ENCODE measurements at places on chromosomes 1 and 21. TPM values are rescaled to one million over a fixed set of nuclear protein-coding genes. Genes with fewer than 3 reads are reported as not detected.

- no peak for DNase-seq
These were observed 115.0 kb downstream of the LACTBL1 start for GRCh38 chr1:22857661-22858060.

DNA sequence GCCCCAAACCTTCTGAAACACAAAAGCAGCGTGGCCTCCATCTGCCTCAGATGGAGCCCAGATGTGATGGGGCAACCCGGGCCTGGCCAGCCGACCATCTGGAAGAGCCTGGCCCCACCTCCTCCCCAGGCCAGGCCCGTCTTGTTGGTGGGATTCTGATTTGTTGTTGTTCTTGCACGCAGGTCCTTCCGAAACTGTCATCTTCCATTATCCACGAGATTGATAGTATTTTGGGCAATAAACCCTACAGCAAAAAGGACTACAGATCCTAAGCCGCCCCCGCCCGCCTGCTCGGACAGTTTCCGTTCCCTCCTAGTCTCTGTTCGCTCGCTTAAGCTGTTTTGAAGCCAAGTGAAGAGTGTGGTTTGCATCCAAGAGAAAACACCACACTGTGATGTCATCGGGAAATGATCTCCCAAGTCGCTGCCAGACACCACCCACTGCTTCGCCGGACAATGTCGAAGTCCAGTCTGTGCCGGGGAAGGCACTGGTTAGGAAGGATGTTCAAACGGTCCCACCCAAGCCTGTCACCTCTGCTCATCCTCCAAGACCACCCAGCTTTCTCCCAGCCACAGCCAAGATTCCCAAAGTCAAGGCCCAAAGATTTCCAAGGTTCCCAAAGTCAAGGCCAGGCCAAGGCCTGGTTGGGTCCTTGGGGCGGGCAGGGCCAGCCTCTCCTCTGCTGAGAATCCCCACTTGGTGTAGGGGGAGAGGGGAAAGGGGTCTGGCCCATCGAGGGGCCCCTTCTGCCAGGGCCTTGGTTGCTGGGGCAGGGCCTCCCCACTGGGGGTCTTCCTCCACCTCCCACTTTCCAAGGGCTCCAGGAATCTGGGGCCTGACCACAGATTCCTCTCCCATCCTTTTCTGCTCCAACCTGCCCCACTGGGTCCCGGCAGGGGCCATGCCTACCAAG, 52.9 kb downstream of the KCNAB2 start:
- DNase-seq = no peak

Gene ZFP69B
- 7.5 TPM for total RNA-seq

Gene DMBX1
- not detected for total RNA-seq

DNA sequence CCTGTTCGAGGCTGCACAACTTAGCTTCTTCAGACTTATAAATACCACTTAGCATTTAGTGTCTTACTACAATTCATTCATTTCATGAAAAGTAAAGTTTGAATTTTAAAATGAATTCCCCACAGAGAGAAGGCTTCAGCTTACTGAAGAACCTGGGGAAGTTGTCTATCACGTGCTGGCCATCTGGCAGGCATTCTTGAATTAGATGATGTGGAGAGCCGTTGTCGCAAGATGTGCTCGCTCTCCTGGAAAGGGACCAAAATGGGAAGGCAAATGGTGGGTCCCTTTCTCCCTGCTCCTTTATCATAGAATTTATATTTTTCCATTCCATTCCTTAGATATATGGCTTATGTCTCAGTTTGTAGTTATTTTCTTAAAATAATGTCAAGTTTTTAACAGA, 90.5 kb downstream of the CD247 start:
- DNase-seq = no peak

- DNase-seq = no peak
These were observed 1225.2 kb downstream of the NCAM2 start for GRCh38 chr21:22223385-22223784.

DNA sequence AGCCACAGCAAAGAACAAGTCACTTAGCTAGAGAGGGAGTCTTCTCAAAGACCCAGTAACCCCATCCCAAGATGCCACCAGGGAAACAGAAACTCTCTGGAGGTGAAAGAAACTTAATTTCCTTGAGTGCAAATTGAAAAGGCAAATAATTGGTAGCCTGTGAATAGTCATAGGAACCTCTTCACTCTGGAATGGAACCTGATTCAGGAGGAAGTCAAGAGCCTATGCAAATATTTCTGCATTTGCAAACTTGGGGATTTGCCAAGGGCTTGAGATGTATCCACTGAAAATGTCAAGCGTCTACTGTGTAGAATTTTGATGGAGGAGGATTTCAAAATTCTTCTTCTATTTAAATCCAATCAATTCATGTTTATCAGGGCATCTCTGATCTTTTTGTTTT, 5.7 kb downstream of the HIVEP3 start:
- DNase-seq = no peak

GRCh38 chr1:18645747-18646090, 15.1 kb downstream of the PAX7 start:
- DNase-seq = no peak

DNA sequence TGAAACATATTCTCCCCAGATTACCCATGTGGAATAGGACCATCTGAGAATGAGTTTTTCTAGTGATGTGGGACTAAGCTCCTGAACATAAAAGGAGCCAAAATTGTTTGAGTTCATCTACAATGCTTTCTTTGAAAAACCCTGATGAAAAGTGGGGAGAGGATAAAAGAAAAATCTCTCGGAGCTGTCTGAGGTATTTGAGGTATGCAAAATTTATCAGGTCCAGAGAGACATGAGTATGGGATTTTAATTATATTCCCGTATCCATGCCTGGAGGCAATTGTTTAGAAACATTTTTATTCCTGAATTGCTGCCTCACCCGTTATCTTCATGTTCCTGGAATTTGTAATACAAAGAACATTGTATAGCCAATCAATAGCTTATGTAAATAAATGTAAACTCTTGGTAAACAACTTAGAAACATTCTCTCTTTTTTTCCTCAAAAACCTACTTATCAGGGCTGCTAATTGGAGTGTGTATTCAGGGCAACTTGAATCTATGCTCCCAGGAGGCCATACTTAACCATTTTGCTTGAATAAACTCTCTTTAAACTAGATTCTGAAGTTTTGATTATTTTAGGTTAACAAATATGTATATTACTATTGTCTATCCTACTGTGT, 109.3 kb upstream of the OLFM3 start:
- DNase-seq = no peak

Gene GPR37L1
- not detected for total RNA-seq

- peak; percentile 9 for DNase-seq
These were observed 777 bp downstream of the NUDT17 start for GRCh38 chr1:145846201-145846612.

Data from T-cell (primary cell).